ENCODE measurements at places on chromosomes 11 and 22.

GRCh38 chr22:34490886-34491285, 570.6 kb upstream of the LARGE1 start:
- no peak for DNase-seq

GRCh38 chr11:66883016-66883965, 26.4 kb downstream of the LRFN4 start:
- DNase-seq: peak; percentile 73

DNA sequence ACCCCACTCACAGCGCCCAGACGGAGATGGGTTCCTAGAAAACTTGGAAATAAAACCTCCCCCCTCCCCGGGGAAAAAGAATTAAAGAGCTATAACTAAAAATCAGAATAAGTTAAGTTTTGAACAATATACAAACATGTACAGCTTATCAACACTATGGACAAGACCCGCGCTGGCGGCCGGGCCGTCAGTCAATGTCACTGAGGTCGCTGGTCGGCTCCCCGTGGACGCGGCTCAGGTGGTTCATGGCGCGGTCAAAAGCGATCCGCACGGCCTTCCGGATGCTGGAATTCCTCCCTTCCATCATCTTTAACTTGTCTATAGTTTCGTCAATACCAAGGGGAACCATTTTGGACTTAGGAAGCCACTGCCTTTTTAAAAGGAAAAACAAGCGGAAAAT, 53.6 kb downstream of the BRD1 start:
- no peak for DNase-seq

DNA sequence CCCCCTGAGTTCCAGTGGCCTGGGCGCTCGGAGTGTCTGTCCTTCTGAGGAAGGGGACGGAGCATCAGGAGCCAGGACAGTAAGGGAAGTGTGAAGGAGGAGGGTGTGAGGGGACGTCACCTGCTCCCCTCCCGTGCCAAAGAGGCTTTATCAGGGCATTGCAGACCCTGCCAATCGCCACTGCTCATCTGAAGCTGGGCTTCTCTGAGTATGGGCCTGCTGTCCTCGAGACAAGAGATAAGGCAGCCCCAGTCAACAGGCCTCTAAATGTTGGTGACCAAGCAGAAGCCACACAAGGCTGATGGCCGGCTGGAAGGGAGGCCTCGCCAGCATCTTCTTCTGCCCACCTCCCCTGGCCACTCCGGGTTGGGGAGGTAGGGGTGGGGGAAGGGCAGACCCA, 29.8 kb downstream of the LIF start:
- no peak for DNase-seq

DNA sequence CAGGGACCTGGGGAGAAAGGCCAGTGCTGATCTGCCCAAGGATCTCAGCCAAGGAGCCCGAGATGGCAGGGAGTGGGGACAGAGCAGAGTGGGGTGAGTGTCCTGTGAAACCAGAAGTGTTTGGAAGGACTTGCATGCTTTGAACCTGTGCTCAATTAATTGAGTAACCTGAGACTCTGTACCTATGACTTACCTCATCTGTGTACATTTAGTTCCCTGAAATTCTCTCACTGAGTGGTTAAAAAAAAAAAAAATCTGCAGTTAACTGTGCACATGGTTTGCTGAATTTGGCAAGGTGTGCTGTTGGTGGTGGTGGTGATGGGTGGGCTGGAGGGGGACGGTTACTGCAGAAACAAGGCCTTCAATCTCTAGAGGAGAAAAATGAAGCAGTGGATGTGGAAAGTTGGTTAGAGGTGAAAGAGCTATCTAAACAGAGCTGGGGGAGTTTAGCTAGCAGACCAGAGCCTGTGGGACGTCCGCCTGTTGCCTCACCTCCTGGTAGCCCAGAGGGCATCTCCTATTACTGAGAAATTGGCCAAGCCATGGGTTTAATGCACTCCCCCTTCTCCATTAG, 8.3 kb upstream of the SORL1-AS1 start:
- no peak for DNase-seq

DNA sequence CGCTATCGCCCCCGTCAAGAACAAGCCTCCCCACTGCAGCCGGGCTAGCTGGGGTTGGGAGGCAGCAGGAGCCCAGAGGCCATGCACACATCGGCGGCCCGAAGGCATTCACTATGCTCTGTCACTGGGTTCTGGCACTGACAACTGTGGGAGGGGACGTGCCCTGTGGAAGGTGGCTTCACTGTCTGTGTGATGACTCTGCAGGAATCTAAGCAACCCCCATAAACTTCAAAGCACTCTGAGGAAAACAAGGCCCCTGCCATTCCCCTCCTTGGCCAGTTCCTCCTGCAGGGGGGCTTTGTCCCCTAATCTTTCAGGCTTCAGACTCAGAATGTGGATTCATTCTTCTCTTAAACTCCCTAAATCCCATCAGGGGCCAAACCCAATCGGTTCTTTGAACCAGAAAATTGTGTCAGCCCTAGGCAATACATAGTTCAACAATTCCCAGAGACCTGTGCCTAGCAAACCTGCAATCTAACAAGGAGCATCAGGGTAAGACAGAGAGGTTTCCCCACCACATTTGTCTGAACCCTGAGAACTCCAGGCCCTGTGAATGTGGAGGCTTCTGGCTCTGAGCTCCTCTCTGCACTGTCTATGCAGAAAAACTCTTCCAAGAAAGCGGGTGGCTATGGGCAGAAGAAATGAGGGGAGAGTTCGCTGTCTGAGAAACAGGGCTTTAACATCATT, 1477.2 kb downstream of the TBC1D22A start:
- DNase-seq: no peak

- DNase-seq: no peak
These were observed 37.3 kb downstream of the RRP8 start for GRCh38 chr11:6565988-6566703.

DNA sequence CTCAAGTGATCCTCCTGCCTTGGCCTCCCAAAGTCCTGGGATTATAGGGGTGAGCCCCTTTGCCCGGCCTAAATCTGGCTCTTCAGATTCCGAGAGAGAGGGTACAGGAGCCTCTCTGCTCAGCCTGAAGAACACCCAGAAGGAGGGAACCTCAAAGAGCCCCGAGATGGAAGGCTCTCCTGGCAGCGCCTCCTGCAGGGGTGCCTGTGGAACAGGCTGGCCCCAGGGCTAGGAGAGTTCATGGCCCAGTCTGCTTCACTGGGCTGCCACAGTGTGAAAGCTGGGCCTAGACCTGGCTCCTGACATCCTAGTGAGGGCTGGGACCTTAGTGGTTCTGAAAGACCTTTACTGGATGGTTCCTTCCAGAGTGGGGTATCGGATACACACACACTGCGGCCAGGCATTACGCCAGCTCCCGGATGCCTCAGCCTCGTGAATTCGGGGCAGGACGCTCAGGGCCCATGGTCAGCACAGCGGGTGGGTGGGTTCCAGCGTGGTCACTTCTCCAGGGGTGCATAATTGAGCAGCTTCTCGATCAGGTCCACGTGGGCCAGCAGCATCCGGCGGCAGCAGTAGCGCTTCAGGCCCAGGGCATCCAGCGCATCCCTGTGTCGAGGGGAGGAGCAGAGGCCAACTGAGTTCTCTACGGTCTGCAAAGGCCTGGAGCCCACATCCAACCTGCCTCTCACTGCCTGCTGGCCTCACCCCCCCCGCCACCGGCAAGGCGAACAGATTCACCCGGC, 2.3 kb downstream of the POLR2L start:
- DNase-seq: no peak

DNA sequence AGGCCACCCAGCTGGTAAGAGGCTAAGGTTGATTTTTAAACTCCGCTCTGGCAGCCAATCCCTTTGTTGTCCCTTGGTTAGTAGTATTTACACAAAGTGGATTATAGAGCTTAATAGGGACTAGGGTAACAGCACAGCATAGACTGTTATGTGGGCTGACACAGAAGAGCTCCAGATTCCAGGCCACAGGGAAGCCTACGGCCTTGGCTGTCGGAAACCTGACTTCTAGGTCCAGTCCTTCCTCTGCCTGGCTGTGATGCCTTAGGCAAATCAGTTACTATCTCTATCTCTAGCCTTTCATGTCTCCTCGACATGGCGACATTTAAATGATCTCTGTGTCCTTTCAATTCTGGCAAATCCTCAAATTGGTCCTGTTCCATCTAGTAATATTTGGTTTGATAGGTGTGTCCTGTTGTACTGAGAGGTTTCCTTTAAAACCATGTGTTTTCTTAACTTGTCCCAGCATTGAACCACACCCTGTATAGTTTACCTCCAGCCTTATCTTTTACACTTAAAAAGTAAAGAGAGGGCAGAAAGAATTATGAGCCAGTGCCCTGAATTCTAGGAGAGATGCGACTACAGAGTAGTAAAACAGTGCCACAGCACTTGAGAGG, 4.2 kb downstream of the MMP1 start:
- no peak for DNase-seq

DNA sequence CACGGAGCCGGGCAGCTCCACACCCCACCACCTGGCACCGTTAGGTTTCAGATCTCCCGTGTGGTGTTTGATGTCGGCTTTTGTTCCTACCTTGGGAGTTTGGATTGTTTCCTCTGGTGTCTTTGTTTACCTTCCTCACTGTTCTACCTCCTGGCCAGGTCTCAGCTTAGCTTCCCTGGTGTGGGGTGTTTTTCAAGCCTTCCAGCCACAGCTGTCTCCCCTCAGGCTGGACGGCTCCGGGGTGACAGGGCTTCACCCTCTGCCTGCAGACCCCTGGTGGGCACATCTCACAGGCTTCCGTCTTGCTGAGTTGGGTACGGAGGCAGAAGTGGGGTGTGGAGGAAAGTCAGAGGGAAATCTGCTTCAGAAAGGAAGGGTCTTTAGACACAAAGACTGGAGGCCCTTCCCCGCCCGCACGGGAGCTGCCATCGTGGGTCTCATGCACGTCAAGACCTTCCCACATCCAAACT, 59.6 kb upstream of the EMID1 start:
- DNase-seq: no peak

GRCh38 chr11:76166314-76166713, 40.0 kb downstream of the WNT11 start:
- no peak for DNase-seq

GRCh38 chr11:74438681-74439080, 28.7 kb downstream of the KCNE3 start:
- DNase-seq: no peak

GRCh38 chr22:40932396-40932795, 18.8 kb upstream of the RBX1 start:
- DNase-seq: no peak

GRCh38 chr11:45395421-45395820, 109.3 kb upstream of the SYT13 start:
- no peak for DNase-seq

GRCh38 chr22:45271667-45272201, 13.0 kb upstream of the UPK3A start:
- DNase-seq: no peak

GRCh38 chr22:30869667-30870395, 98.7 kb downstream of the MORC2 start:
- DNase-seq: no peak

DNA sequence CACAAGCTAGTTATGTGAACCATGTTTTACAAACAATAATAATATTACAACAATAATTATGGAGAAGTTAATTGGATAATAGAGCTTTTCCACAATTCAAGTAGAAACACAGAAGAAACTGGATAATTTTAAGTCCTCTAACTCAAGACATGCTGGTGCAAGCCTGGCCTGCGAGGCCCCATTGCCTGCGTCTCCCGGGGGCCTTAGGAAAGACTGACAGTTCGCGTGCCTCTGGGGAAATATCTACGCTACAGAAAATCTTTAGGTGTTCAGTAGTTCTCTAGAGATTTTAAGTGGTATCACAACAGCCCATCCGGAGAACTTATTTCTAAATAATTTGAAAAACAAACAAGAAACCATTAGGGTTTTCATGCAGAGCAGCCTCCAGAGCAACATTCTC, 23.2 kb downstream of the GAL start:
- DNase-seq: no peak

DNA sequence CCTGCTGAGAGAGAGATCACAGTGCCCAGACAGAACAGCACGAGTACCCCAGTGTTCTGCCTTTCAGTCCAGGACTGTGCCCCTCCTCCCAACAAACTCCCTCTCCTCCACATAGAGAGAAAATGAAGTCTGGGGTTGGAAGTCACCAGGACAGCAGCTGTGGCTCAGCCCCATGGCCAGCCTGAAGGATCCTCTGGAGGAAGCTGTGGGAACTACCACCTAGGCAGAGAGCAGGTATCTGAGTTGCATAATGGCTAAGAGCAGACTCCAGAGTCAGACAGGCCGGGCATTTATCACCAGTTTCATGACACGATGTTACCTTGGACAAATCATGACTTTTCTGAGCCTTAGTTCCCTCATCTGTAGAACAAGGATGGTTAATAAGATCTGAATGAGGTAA, 61.2 kb upstream of the RRAS2 start:
- no peak for DNase-seq

GRCh38 chr22:38774496-38775166, 18.8 kb upstream of the SUN2 start:
- no peak for DNase-seq

- DNase-seq: no peak
These were observed 530.5 kb upstream of the CCDC90B start for GRCh38 chr11:83816572-83817187.

Data from stimulated activated CD4-positive, alpha-beta T cell treated with anti-CD3 and anti-CD28 coated beads, Interleukin-4, amount 100 ng/mL, for 48 hours (primary cell).